Stimulated activated CD8-positive, alpha-beta memory T cell treated with anti-CD3 and anti-CD28 coated beads, Interleukin-12 subunit alpha, Interleukin-12 subunit beta, amount 100 ng/mL, for 1 hour (primary cell): ENCODE measurements at places on chromosomes 2 and 18.

DNA sequence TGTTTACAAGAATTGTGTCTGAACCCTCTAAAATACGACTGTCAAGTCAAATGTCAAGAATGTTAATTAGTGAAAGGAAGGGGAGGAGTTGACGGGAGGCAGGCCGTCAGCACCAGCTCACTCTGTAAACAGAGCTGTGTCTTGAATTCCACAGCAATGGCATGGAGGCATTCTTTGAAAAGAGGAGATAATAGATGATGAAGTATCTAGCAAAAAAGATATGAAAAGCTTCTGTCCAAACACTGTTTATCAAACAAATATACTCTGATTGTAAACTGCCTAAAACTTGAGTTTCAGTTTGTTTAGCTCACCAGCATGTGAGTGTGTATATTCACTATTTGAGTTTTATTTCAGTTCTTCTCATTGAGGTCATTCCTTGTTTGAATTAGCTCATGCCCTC, 94.7 kb upstream of the CDC42EP3 start:
- DNase-seq, result no peak

GRCh38 chr2:89848114-89848513, 1156.6 kb downstream of the RPIA start:
- no peak for DNase-seq

DNA sequence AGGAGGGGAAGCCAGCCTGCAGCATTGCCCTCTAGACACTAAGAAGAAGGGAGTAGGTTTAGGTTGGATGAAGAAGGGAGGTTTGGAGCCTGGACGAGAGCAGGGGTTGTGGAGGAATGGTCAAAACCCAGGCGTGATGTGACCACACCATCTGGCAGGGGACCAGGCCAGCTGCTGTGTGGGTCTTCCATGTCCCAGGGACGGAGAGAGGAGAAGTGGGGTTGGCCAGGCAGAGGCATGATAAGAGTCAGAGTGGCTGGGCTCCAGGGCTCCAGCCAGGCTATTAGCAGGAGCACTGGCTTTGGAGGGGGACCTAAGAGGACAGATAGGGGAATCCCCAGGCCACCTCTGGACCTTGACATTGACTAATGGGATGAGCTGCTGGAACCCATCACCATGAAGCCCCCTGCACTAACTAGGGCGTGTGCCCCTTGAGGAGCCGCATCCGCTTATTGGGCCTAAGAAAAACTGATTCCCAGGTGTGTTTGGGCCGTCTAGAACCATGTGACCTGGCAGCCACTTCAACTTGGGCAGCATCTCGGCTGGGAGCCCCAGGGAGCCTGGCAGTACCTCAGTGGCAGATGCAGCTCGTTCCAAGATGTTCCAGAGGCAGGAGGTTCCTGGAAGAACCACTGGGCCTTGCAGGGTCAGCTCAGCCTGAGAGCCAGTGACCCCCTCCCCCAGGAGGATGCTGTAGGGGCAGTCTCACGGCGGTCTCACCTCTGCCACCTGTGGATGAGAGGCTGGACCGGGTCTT, 235.1 kb downstream of the AGAP1 start:
- no peak for DNase-seq

DNA sequence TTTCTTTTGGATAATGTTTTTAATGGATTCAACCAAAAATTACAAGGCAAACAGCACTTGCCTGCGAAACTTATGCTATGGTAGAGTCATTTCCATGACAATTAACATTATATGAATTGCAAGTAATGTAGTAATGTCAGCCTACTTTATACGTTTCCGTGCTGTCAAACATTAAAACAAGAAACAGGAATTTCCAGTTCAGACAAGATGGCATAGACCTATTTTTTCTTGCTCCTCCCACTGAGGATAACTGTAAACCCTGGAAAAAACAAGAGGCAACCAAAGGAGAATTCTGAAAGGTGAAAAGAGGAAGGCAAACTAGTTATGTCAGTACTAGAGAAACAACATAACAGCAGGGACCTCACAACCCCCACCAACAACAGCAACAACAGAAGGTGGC, 170.7 kb downstream of the DIS3L2 start:
- no peak for DNase-seq

- no peak for DNase-seq
Observed at GRCh38 chr2:47774567-47774966, 8.4 kb upstream of the MSH6 start.

GRCh38 chr2:190578158-190579057, 43.9 kb upstream of the NEMP2 start:
- DNase-seq, result peak; percentile 4

DNA sequence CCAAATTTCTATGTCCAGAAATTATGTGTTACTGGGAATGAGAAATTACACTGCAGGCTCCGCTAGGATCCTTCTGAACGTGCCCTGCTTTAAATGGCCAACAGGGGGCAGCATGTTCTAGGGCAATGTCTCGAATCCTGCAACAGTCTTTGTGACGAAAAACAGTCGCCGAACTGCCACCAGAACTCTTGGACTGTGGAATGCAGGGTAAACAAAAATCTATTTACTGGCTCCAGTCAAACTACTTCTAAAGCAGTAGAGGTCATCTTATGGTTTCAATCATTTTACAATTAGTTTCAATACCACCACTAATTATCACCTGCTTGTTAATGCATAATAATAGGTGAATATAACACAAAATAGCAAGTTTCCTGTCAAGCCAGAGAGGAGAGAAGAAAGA, 9.8 kb upstream of the ZNF397 start:
- peak; percentile 67 for DNase-seq
